Stimulated activated CD4-positive, alpha-beta T cell treated with anti-CD3 and anti-CD28 coated beads, Interleukin-15, amount 100 ng/mL, for 24 hours (primary cell): ENCODE measurements at places on chromosomes 2 and 18.

DNA sequence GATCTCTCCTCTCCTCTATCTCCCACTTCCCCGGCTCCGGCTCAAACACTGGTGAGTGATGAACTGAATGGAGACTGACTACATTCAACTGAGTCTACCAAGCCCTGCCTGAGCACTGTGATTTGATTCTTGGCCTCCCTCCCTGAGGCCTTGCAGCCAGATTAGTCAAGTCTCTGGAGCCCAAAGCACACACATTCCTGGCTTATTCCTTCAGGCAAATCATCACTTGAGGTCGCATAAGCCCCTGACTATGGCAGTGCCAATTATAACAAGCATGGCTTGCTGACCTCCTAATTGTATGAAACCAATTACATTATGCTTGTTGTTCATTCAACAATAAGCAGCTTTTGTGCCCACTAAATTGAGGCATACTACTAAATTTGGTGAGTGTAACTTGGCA lies 34.6 kb downstream of the EFEMP1 start:
- no peak for DNase-seq

GRCh38 chr2:235115521-235115920 lies 163.7 kb downstream of the SH3BP4 start:
- no peak for DNase-seq

GRCh38 chr2:43927442-43927841 lies 68.3 kb downstream of the LRPPRC start:
- DNase-seq, result no peak

- DNase-seq, result no peak
These were observed 238.2 kb upstream of the AGAP1 start for GRCh38 chr2:235255693-235256092.

- DNase-seq, result no peak
These were observed 29.8 kb downstream of the ARMC9 start for GRCh38 chr2:231228223-231228622.

DNA sequence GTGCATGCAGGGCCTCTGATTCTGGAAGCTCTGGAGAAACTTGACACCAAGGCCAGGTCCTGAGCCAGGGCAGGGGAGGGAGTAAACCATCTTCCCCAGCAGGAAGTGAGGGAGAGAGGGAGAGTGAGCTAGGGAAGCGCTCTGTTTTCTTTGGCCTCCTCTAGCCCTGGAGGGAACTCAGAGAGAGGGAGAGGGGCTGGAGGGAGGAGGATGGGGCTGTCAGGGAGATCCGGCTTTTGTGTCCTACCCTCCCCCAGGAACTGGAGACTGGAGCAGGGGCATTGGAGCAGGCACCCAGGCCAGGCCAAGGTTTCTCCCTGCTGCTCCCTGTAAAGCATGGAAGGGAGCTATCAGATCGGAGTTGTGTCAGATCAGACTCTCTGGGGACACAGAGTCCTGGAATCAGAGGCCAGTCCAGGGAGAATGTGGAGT lies 22.7 kb upstream of the PKDCC start:
- DNase-seq, result no peak

DNA sequence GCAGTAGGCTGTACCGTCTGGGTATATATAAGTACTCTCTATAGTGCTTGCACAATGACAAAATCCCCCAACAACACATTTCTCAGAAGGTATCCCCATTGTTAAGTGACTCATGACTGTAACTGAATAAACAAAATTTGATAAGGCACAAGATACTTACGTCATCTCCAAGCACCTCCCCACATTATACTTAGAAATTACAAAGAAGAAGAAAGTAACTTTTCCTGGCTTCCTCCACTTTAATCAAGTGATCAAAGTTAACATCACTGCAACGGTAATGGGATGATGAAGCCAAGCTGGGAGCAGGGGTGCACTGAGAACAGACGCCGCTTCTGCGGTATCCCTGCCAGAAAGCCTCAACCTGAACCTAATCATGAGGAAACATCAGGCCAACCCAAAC lies 9.7 kb downstream of the TNS1 start:
- DNase-seq, result no peak

GRCh38 chr2:113228991-113229716 lies 49.6 kb downstream of the PAX8 start:
- no peak for DNase-seq

- no peak for DNase-seq
These were observed 159.0 kb downstream of the BCL11A start for GRCh38 chr2:60394463-60394862.

DNA sequence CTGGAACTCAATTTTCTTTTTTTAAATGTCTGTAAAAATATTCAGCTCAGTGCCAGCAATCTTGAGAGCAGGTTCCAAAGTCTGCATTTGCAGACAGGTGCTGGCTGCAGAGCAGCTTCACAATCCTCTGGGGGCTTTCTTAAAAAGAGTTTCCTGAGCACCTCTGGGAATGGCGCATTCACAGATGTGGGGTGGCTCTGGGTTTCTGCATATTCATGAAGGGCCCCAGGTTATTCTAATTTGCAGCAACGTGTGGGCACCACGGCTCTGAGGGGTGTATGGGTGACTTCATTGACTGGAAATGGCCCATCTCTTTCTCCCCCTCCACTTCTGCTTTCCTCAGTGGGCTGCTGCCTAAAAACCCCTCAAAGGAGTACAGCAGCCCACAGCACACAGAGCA lies 225.0 kb upstream of the APCDD1 start:
- no peak for DNase-seq

DNA sequence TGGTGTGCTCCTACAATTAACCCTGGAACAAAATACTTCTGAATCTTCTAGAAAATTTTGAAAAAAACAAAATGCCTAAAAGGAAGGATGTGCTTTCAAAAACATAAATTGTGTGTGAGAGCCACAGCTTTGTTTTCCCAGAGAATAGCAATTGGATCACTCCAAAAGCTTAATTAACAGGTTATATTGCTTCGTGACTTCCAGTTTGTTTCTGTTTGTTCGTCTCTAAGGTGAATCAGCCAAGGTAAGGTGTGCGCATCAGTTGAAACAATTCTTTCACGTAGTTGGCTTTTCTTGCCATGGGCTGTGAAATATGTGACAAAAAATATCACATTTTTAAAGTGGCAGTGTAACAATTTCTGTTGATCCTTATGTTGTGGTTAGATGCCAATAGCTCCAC lies 90.3 kb upstream of the BARD1 start:
- no peak for DNase-seq

GRCh38 chr2:186927867-186928191 lies 78.9 kb upstream of the ZSWIM2 start:
- no peak for DNase-seq
